ENCODE measurements at places on chromosomes 5 and 9.

GRCh38 chr9:128082151-128082550 lies 14.1 kb downstream of the SLC25A25 start:
- DNase-seq: no peak

GRCh38 chr5:112597831-112598230 lies 139.9 kb upstream of the APC start:
- DNase-seq: no peak

GRCh38 chr9:129822898-129823541 lies 916 bp downstream of the TOR1A start:
- no peak for DNase-seq

DNA sequence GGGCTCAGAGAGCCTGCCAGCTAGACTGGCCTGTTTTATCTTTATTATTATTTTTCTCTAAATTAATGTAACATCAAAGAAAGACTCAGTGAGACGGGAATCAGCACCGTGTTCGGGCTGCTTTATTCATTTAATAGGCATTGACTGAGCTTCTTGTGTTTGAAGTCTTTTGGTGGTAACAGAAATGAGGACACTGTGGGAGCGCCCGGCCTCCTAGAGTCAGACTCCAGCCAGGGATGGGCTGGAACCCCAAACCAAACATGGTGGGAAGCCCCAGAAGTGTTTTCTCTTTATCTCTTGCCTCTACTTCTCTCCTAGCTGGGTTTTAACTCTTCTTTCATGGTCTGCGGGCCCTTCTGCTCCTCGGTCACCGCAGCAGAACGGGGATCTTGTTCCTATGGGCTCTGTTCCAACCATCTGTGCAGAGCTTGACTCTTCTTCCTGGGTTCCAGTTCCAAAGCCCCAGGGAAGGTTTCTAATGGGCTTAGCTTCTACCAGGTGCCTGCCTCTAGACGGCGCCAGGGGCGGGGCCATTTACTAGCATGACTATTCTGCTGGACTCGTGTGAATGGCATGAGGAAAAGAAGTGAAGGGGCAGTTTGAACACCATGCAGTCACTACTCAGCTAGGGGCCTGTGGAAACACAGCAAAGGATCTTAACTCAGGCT lies 123.8 kb downstream of the FGF18 start:
- no peak for DNase-seq

GRCh38 chr9:93593144-93593658 lies 16.8 kb downstream of the PHF2 start:
- no peak for DNase-seq

GRCh38 chr9:115349542-115349941 lies 231.6 kb upstream of the TNC start:
- no peak for DNase-seq

GRCh38 chr9:94945197-94946144 lies 219.0 kb downstream of the AOPEP start:
- DNase-seq: no peak

DNA sequence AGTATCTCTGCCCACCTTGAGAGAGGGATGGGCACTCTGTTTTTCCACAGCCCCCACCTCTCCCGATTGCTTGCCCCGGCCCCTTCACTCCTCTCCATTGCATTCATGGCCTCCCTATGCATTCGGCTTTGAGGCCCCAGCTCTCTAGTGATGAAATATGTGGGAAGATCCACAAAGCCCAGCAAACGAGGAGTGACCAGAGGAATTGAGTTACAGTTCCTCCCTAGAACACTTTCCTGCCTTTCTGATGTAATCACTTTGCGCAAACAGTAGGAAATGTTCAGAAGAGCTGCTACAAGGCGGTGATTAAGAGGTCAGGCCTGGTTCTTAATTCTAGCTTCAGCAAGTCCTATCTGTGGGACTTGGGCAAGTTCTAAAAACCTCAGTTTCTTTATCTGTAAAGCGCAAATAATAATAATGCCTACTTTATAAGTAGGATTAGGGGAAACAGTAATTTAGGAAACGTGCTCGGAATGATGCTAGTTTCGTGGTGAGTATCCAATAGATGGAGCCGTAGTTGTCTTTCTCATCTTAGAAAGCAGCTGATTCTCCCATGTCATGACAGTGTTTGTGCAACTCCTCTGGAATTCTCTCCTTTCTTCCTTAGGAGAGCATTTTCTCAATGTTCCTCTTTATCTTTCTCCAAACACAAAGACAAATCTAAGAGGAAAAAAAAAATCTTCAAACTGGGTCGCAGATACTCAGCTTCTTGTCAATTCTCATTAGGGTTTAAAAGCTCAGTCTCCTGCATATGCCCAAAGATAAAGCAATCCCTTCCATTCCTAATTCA lies 99.5 kb upstream of the MSX2 start:
- DNase-seq: no peak
